Smooth muscle cell of the umbilical artery (primary cell): ENCODE measurements at places on chromosomes 16 and 17. TPM values are rescaled to one million over a fixed set of nuclear protein-coding genes. Genes with fewer than 3 reads are reported as not detected.

GOT2 gene
- total RNA-seq: 34.1 and 75.5 TPM in 2 replicates

GAS7 gene
- 2.8 and 16.0 TPM in 2 replicates for total RNA-seq

CSH2 gene
- total RNA-seq: not detected in 2 replicates

NLGN2 gene
- 15.1 and 24.1 TPM in 2 replicates for total RNA-seq

ADAD2 gene
- total RNA-seq: not detected in 2 replicates

CA4 gene
- total RNA-seq: not detected in 2 replicates

CCDC144A gene
- 8.1 and 9.2 TPM in 2 replicates for total RNA-seq

NGFR gene
- total RNA-seq: under 0.01 and 0.28 TPM in 2 replicates

TBC1D3B gene
- total RNA-seq: 0.89 and 0.92 TPM in 2 replicates

GPR142 gene
- not detected in 2 replicates for total RNA-seq

PTX4 gene
- total RNA-seq: not detected in 2 replicates

SCNN1B gene
- total RNA-seq: not detected in 2 replicates

PRAC1 gene
- total RNA-seq: not detected in 2 replicates

CTF1 gene
- total RNA-seq: 2.7 and 4.4 TPM in 2 replicates

GRAPL gene
- not detected in 2 replicates for total RNA-seq

USB1 gene
- 65.6 and 136 TPM in 2 replicates for total RNA-seq

ANKRD40CL gene
- not detected in 2 replicates for total RNA-seq

B3GNT9 gene
- 33.4 and 51.1 TPM in 2 replicates for total RNA-seq

CMC2 gene
- total RNA-seq: 38.1 and 44.2 TPM in 2 replicates

ZNF18 gene
- total RNA-seq: 9.4 and 13.1 TPM in 2 replicates

HSD3B7 gene
- total RNA-seq: 11.6 and 13.4 TPM in 2 replicates

CES5A gene
- not detected in 2 replicates for total RNA-seq

NACA2 gene
- not detected in 2 replicates for total RNA-seq

FBXL16 gene
- total RNA-seq: 0.28 and 0.59 TPM in 2 replicates

TEX14 gene
- total RNA-seq: under 0.01 and 0.05 TPM in 2 replicates

SLC13A5 gene
- total RNA-seq: not detected in 2 replicates

COA3 gene
- total RNA-seq: 32.8 and 53.2 TPM in 2 replicates

TPSG1 gene
- total RNA-seq: not detected in 2 replicates

SLC5A10 gene
- total RNA-seq: not detected in 2 replicates

TRPV2 gene
- total RNA-seq: 49.9 and 70.0 TPM in 2 replicates

CIBAR2 gene
- total RNA-seq: not detected in 2 replicates

TMC6 gene
- total RNA-seq: 0.42 and 1.2 TPM in 2 replicates

ERN1 gene
- total RNA-seq: 27.4 and 41.6 TPM in 2 replicates

CACNG3 gene
- total RNA-seq: not detected in 2 replicates

CRHR1 gene
- total RNA-seq: not detected in 2 replicates

XAF1 gene
- 11.9 and 25.8 TPM in 2 replicates for total RNA-seq

SPATA32 gene
- not detected in 2 replicates for total RNA-seq

FBXW10 gene
- under 0.01 and 0.05 TPM in 2 replicates for total RNA-seq

TMEM97 gene
- total RNA-seq: 8.0 and 22.3 TPM in 2 replicates

DPEP2 gene
- total RNA-seq: not detected in 2 replicates
